ENCODE measurements at places on chromosomes 16 and 17.

- peak; percentile 92 for DNase-seq
These were observed 35.0 kb downstream of the ZCCHC14 start for GRCh38 chr16:87457709-87458423.

- DNase-seq = no peak
These were observed 26.7 kb upstream of the TEX2 start for GRCh38 chr17:64289741-64290141.

- DNase-seq = peak; percentile 44
These were observed 152.6 kb downstream of the CYB561 start for GRCh38 chr17:63293323-63294075.

GRCh38 chr17:8121681-8122421, 2.1 kb downstream of the HES7 start:
- DNase-seq = peak; percentile 57

DNA sequence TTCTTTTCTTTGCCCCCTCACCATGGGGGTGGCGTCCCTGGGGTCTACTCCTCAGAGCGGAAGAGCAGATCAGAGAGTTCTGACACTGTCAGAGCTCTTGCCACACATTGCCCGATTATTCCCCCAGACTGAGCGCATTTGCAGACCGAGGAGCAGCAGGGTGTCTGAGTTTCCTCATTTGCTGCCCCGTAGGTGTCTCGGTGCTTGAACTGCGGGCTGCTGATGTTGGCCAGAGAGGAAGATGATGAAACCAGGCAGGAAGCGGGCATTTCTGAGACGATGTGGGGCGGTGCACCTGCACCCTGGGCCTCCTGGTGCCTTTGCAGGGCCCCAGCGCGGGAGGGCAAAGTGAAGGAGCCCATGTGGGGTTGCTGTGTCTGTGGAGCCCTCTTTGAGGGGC, 55.2 kb downstream of the ARSG start:
- DNase-seq = no peak

DNA sequence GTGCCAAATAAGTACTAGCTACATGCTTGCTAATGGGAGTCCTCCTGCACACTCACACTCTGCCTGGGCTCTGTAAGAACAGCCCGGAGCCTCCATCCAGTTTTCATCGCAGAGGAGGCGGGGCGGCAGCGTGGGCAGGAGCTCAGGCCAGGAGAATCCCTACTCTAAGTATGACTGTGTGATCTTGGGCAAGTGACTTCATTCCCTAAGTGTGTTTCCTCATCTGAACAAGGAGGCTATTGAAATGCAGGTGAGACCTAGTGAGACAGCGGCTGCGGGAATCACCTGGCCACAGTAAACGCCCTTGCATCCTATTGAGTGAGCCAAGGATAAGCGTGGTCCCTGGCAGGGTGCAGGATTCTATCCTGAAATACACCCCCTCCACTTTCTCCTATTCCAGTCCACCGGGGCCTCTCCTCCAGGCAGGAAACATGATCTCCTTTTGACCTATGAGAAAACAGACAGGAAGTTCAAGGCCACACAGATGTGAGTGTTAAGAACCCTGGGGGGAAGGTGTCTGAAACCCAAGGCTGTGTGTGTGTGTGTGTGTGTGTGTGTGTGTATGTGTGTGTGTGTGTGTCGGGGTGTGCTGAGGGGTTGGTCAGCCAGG, 5.2 kb upstream of the RAI1 start:
- peak; percentile 95 for DNase-seq

DNA sequence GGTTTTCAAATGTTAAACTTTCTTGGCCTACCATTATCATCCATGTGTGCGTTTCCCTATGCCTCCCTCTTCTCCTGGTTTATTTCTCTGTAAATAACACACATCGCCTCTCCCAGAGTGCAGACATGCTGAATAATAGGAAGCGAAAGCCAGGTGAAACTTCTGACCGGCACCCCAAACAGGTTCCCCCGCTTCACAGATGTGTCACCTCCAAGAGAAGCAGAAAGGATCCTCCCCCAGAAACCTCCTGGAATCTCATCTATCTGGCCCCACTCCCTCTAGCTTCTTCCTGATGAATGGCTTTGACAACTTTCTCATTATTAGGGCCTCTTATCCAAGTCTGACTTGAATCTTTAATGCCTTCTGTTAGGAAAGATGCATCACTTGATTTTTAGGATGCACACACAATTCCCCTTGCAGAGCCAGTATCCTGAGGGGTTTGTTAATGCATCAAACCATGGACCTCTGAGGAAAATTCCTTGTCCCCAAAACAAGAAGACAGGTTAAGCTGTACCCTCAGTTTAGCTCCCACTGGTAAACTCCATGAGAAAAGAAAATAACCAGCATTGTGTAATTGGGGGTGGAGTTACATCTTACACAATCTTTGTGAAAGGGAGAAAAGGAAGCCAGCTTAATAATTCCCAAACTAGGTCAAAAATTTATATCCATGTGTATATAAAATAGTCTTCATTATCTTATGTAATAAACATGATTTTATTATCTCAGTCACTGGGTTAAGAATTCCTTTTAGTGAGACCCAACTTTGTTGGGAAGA, 20.1 kb upstream of the HYDIN start:
- DNase-seq = no peak

GRCh38 chr17:62898239-62898864, 67.7 kb upstream of the TANC2 start:
- DNase-seq = no peak

GRCh38 chr16:84687715-84688114, 12.1 kb upstream of the USP10 start:
- DNase-seq = peak; percentile 91

GRCh38 chr17:76452660-76453430, at the start of gene UBE2O:
UBE2O (minus strand) TSS chr17:76453152; CDS start chr17:76453141, 11 bp downstream.
- peak; percentile 52 for DNase-seq

- no peak for DNase-seq
These were observed 21.6 kb downstream of the CD300LF start for GRCh38 chr17:74691151-74691550.

GRCh38 chr17:58326609-58327362, 1.8 kb downstream of the TSPOAP1 start:
- DNase-seq = no peak

Measured in foreskin keratinocyte (primary cell).